ENCODE measurements at places on chromosomes 6 and 20.

DNA sequence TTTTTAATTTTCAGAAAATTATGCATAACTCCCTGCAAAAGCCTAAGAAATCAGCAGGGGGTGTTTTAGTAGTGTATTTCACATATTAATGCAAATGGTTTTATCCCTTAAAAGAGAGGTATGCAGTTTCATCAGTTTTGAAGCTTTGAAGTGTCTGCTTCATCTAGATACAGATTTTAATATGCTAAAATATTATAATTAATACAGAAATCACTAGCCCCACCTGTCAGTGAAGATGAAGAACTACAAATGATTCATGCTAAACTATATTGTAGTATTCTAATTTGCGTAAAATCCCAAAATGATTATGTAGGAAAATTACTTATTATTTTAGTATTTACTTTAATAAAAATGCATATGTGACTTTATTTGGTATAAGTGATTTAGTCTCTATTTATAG lies 2.9 kb upstream of the TFB1M start:
- DNase-seq, result no peak

GRCh38 chr20:19207541-19207940 lies 4.9 kb upstream of the SLC24A3 start:
- DNase-seq, result no peak

DNA sequence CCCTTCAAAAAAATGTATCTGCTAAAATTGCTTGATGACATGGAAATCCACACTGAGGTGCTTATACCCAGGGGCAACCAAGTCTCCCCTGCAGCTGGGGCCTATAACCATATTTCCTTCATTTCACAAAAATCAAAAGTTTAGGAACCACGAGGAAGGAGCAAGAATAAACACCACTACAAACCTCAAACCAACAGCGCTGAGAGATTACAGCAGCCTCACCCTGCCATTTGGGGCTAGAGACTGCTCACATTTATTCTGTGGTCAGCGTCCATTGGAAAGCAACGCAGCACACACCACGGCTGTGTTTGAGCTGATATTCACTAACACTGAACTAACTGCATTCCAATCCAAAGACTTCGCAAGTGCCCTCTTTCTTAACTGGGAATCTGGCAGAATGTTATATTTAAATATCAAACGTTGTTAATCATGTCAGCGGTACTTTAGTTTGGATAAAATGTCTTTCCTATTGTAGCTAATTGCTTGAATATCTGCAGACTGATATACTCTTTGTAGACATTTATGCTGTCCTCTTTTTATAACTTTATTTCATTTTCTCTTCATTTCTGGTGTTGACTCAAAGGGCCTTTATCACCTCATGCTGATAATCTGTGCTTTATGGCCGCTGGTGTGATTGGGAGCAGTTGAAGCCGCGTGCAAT lies 94.6 kb downstream of the FOXA2 start:
- DNase-seq, result no peak

DNA sequence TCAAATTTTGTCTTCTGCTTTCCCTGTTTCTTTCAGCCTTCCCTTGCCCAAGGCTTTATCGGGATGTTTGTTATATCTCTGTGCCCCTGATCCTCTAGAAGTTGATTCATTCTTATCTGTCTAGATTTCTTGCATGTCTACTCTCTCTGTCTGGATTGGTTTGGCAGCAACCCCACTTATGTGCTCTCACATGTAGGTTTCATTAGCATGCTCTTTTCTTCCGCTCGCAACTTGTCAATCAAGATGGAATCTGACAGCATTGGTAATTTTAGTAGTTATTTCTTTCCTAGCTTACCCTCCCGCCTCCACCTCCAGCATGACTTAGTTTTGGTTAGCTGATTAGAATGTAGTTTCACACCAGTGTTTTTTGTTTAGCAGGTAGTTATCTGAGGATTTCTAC lies 39.3 kb downstream of the LRRC1 start:
- DNase-seq, result no peak

DNA sequence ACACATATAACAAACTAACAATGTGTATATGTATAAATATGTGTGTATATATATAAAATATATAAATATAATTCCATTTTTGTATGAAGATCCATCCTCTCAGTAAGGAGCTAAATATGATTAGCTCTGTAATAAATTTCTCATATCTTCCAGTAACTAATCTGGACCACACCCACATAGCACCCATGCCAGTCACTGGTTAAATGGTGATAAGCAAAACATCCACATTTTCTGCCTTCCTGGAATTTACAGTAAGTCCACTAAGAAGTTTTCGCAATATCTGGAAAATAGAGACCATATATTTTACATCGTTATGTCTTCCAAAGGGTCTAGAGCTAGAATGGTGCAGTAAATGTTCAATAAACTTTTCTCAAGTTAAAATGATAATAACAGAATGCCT lies 151.5 kb upstream of the STMND1 start:
- no peak for DNase-seq

DNA sequence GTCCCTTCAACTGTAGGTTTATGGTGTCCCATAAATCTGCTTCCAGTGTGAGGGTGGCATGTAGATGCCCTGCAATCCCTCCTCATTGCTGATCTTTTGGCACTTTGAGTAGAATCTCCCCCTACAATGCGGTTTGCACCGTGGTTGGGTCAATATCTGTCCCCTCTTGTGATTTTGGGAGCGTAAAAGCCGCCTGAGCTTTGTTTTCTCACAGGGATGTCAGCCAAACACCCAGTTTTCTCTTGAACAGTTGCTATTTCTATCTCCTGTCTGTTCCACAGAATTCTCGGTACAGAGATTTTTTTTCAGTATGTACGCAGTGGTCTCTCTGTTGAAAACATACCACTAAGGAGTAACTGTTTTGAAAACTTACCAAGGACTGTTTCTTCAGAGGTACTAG lies 21.8 kb downstream of the CDS2 start:
- no peak for DNase-seq

All from activated naive CD4-positive, alpha-beta T cell treated with anti-CD3 and anti-CD28 coated beads, Interleukin-2, amount 10 ng/mL, durations not matched to agents 7 days and 5 days (primary cell).